ENCODE measurements at places on chromosomes 1 and 21. TPM values are rescaled to one million over a fixed set of nuclear protein-coding genes. Genes with fewer than 3 reads are reported as not detected.

RIPK4 gene
- total RNA-seq, result 0.38 TPM

GRHL3 gene
- total RNA-seq, result 0.19 TPM

CNKSR1 gene
- total RNA-seq, result 0.43 TPM

PTGER3 gene
- total RNA-seq, result 11.8 TPM

NHLH1 gene
- 0.52 TPM for total RNA-seq

OR1C1 gene
- 1.3 TPM for total RNA-seq

LRRC53 gene
- total RNA-seq, result 0.39 TPM

LY9 gene
- total RNA-seq, result 0.23 TPM

DENND2D gene
- 0.36 TPM for total RNA-seq

SPRR3 gene
- not detected for total RNA-seq

ESPN gene
- 1.3 TPM for total RNA-seq

GBP5 gene
- total RNA-seq, result 0.63 TPM

RGS1 gene
- 1.1 TPM for total RNA-seq

NES gene
- total RNA-seq, result 6.4 TPM

GBP4 gene
- total RNA-seq, result 0.39 TPM

JAM2 gene
- 49.7 TPM for total RNA-seq

BRINP3 gene
- 183 TPM for total RNA-seq

CHIT1 gene
- 0.98 TPM for total RNA-seq

All from motor neuron (in vitro differentiated cells).